Stimulated activated CD4-positive, alpha-beta T cell treated with anti-CD3 and anti-CD28 coated beads, TNF-alpha, amount 100 ng/mL, for 1 hour (primary cell): ENCODE measurements at places on chromosomes 16 and 17.

GRCh38 chr17:49585422-49586027 is 9.9 kb downstream of the NXPH3 start:
- DNase-seq = no peak

GRCh38 chr16:12337871-12338655 is 361.5 kb downstream of the SNX29 start:
- no peak for DNase-seq

- no peak for DNase-seq
Observed at GRCh38 chr16:23729503-23730424, 16.7 kb upstream of the ERN2 start.

GRCh38 chr16:35750701-35751104 is 2291.3 kb downstream of the TP53TG3F start:
- DNase-seq = no peak
